ENCODE measurements at places on chromosomes 12 and 14. TPM values are rescaled to one million over a fixed set of nuclear protein-coding genes. Genes with fewer than 3 reads are reported as not detected.

DNA sequence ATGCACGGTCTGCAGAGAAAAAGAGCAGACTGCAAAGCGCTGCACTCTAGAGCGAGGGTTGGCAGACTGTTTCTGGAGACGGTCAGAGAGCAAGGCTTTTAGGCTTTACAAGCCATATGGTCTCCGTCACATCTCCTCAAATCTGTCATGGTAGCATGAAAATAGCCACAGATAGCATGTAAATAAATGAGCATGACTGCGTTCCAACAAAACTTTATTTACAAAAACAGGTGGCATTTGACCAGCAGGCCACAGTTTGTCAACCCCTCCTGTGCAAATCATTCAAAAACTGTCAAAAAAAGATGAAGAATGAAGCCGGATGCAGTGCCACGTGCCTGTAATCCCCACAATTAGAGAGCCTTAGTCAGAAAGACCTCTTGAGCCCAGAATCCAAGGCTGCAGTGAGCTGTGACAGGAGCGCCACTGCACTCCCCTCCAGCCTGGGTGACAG lies 18.9 kb downstream of the SYNE3 start:
- peaks cover 61% of the 10 kb centered on the region for H3K4me1 ChIP-seq
- no peak overlapping the region for H3K4me3 ChIP-seq
- DNase-seq: no peak
- peaks cover 33% of the 10 kb centered on the region for H3K36me3 ChIP-seq

The NEUROD4 gene
- total RNA-seq: not detected

- H3K27ac ChIP-seq: no peak overlapping the region
- no peaks in the 10 kb centered on the region for H3K4me1 ChIP-seq
- no peaks in the 10 kb centered on the region for H3K27me3 ChIP-seq
- H3K36me3 ChIP-seq: no peaks in the 10 kb centered on the region
- no peak overlapping the region for H3K4me3 ChIP-seq
- DNase-seq: no peak
Measured at GRCh38 chr12:130559806-130560205, 156.3 kb downstream of the RIMBP2 start.

GRCh38 chr12:12327802-12328201 lies 22.2 kb downstream of the MANSC1 start:
- H3K27ac ChIP-seq: no peak overlapping the region
- no peaks in the 10 kb centered on the region for H3K36me3 ChIP-seq
- H3K4me3 ChIP-seq: no peak overlapping the region
- H3K27me3 ChIP-seq: peaks cover 12% of the 10 kb centered on the region
- DNase-seq: peak; percentile 75

The MIPOL1 gene
- not detected for total RNA-seq

The CLEC4A gene
- 1.5 TPM for total RNA-seq

GRCh38 chr14:23034498-23035302 lies at the start of gene PSMB5:
PSMB5 (minus strand) TSS chr14:23034900; CDS start chr14:23034881, 19 bp downstream.
- H3K27ac ChIP-seq: peak within 1 kb of the TSS; percentile 88
- no peaks in the 10 kb centered on the region for H3K27me3 ChIP-seq
- H3K4me3 ChIP-seq: peak within 1 kb of the TSS; percentile 81
- DNase-seq: peak; percentile 96
- H3K4me1 ChIP-seq: peaks cover 24% of the 10 kb centered on the region

The GPR137C gene
- total RNA-seq: 0.07 TPM

DNA sequence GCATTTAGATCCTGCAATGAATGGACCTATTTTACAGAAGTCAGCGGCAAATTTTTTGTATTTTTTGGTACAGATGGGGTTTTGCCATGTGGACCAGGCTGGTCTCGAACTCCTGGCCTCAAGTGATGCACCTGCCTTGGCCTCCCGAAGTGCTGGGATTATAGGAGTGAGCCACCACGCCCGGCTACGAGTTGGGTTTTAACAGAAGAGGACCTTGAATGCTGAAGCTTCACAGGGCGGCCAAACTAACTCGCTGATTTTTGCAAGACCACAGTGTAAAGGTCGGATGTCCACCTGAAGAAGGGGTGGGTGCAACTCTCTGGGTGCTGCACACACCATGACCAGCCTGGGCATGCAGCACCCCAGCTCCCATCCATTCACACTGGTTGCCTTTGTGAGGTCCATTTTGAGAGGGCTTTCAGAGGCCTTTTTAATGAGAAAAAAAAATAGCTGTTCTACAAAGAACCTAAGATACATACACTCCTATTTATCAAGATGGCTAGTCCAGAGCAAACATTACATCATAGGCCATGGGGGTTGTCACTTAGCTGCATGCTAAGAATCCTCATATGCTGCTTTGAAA lies 21.6 kb upstream of the CDK2AP1 start:
- DNase-seq: no peak
- no peaks in the 10 kb centered on the region for H3K27me3 ChIP-seq
- peaks cover 45% of the 10 kb centered on the region for H3K36me3 ChIP-seq
- H3K4me1 ChIP-seq: no peaks in the 10 kb centered on the region
- H3K27ac ChIP-seq: no peak overlapping the region

DNA sequence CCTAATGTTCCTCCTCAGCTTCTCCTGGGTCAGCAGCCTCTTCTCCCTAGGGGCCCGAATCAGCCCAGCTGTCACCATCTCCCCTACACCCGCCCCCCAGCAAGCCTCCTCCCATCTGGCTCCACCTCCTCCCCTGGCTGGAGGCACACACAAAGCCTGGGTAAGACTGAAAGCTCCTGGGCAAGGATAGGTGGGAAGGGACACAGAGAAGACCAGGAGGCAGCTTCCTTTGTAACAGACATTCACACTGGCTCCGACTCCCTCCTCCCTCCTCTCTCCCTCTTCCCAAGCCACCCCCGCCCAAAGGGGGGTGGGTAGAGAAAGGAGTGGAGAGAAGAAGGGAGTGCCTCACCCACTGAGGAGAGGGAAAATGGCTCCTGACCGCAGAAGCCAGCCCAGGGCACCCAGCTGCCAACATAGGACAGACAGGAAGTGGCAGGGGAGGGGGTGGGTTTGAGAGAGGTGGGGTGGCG lies 4.0 kb downstream of the CHD4 start:
- H3K4me1 ChIP-seq: peaks cover 44% of the 10 kb centered on the region
- H3K36me3 ChIP-seq: peaks cover 64% of the 10 kb centered on the region
- H3K27ac ChIP-seq: peak overlapping the region; percentile 86
- no peak overlapping the region for H3K4me3 ChIP-seq
- no peaks in the 10 kb centered on the region for H3K27me3 ChIP-seq
- peak; percentile 74 for DNase-seq

The GDF3 gene
- not detected for total RNA-seq

DNA sequence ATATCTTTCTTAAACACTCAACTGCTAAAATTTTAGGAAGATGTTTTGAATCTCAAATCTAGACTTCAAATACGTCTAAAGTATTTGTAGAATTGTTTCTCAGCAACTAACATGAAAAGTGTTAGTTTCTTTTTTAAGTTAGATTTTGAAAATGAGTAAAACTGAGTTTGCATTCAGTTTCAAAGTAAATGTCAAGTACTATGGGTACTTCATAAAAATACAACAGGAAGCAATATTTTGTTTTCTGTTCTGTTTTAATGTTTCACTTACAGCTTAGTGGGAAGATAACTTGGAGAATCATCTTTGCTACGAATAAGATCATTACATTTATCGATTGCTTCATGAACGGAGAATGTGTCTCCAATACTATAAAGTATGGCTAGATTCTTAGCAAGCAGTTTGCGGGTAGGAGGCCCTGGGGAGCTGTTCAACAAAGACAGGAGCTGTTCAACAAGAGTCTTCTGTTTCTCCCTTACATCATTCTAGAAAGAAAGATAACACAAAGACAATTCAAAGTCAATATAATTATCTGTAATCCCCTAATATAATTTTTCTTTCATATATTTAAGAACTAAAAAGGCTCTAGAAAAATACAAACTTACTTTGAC lies 20.2 kb downstream of the HEATR5A start:
- peaks cover 22% of the 10 kb centered on the region for H3K36me3 ChIP-seq
- no peak for DNase-seq
- peak overlapping the region; percentile 28 for H3K4me3 ChIP-seq
- H3K27me3 ChIP-seq: no peaks in the 10 kb centered on the region
- peak overlapping the region; percentile 80 for H3K27ac ChIP-seq

The HNRNPC gene
- total RNA-seq: 1,009 TPM

The GNPNAT1 gene
- 32.4 TPM for total RNA-seq

- H3K36me3 ChIP-seq: no peaks in the 10 kb centered on the region
- H3K4me1 ChIP-seq: peaks cover 22% of the 10 kb centered on the region
- H3K27me3 ChIP-seq: peaks cover 8% of the 10 kb centered on the region
- no peak for DNase-seq
- H3K27ac ChIP-seq: peak overlapping the region; percentile 67
Measured at GRCh38 chr12:30754383-30754749, 385 bp downstream of the CAPRIN2 start.

The CD4 gene
- 271 TPM for total RNA-seq
